ENCODE measurements at places on chromosomes 2 and 18. TPM values are rescaled to one million over a fixed set of nuclear protein-coding genes. Genes with fewer than 3 reads are reported as not detected.

- H3K27ac ChIP-seq: no peak overlapping the region
- no peak for DNase-seq
- H3K4me3 ChIP-seq: no peak overlapping the region
- peaks cover 14% of the 10 kb centered on the region for H3K36me3 ChIP-seq
- peaks cover 3% of the 10 kb centered on the region for H3K4me1 ChIP-seq
These were observed 90.6 kb upstream of the FAM124B start for GRCh38 chr2:224492531-224492930.

DNA sequence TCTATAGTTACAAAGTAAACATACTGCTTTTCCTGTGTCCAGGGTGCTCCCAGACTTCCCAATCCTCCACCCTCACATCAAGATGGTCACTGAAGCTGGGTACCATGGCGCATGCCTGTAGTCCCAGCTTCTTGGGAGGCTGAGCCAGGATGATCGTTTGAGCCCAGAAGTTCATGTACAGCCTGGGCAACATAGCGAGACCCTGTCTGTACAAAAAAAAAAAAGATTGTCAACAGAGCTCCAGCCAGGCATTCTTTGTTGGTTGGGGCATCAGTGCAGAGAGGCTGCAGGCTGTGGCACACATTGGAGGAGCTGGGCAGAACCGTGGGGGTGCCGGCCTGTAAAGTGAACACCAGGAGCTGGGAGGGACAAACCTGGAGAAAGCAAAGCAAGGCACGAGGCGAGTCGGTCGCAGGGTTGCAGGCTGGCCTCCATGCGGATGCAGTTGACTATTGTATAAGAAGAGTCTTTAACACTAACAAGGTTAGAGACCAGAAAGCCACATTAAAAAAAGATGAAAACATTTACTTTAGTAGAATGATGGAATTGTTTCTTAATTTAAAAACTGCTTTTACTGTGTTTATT is 51.8 kb downstream of the ACOXL start:
- H3K36me3 ChIP-seq: no peaks in the 10 kb centered on the region
- DNase-seq: no peak
- no peak overlapping the region for H3K27ac ChIP-seq
- H3K4me1 ChIP-seq: no peaks in the 10 kb centered on the region

The MAPK4 gene
- total RNA-seq: under 0.01 TPM

The GTF2A1L gene
- total RNA-seq: 0.67 TPM

The LAPTM4A gene
- 69.1 TPM for total RNA-seq

DNA sequence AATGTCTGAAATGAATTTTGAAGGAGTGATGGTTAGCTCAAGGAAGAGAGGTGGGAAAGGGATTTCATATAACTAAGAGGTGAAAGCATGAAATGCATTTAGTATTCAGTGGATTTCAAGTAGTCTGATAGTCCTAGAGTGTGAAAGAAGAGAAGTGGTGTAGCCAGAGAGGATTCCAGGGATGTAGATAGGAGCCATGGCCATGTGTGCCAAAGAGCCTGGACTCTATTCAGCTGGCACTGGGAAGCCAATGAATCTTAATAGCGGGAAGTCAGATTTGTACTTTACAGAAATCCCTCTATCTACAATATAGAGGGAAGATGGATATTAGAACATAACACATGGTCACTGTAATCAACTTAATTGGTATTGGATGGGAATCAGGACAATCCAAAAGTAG is 8.3 kb upstream of the BOLL start:
- no peak for DNase-seq
- H3K27me3 ChIP-seq: peaks cover 2% of the 10 kb centered on the region
- H3K27ac ChIP-seq: no peak overlapping the region
- H3K4me1 ChIP-seq: no peaks in the 10 kb centered on the region

The KDM3A gene
- total RNA-seq: 19.8 TPM

The DSG1 gene
- 0.61 TPM for total RNA-seq

- no peak overlapping the region for H3K27ac ChIP-seq
- no peaks in the 10 kb centered on the region for H3K4me1 ChIP-seq
- no peaks in the 10 kb centered on the region for H3K27me3 ChIP-seq
- no peaks in the 10 kb centered on the region for H3K36me3 ChIP-seq
These were observed 799.7 kb upstream of the ACVR2A start for GRCh38 chr2:147045113-147045512.

- no peaks in the 10 kb centered on the region for H3K27me3 ChIP-seq
- DNase-seq: no peak
- H3K4me1 ChIP-seq: peaks cover 8% of the 10 kb centered on the region
- H3K27ac ChIP-seq: no peak overlapping the region
- H3K36me3 ChIP-seq: no peaks in the 10 kb centered on the region
- no peak overlapping the region for H3K4me3 ChIP-seq
These were observed 45.9 kb downstream of the WIPF1 start for GRCh38 chr2:174551697-174552096.

The RNF25 gene
- total RNA-seq: 6.5 TPM

The NAT8 gene
- total RNA-seq: 27.6 TPM

The SNRNP27 gene
- 19.7 TPM for total RNA-seq

The SERPINB4 gene
- total RNA-seq: not detected

The DSC2 gene
- total RNA-seq: 16.4 TPM

DNA sequence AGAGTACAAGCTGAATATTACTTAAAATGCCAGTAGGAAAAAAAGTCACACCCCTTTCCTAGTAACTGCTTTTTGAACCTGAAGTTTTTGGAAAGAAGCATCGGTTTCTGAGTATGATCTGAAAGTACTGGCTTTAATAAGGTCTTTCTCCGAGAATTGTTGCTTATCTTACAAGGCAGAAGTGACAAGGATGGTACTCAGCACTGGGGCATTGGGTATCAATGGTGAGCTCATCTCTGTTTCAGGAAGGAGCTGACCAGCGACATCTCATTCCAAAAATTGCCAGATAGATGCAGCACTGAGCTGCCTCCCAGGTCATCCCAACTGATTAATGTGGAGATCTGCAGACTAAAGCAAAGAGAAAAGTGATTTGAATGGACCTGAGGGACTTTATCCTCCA is 85.4 kb downstream of the FMNL2 start:
- H3K27ac ChIP-seq: no peak overlapping the region
- DNase-seq: no peak
- no peak overlapping the region for H3K4me3 ChIP-seq
- no peaks in the 10 kb centered on the region for H3K27me3 ChIP-seq
- H3K36me3 ChIP-seq: no peaks in the 10 kb centered on the region

DNA sequence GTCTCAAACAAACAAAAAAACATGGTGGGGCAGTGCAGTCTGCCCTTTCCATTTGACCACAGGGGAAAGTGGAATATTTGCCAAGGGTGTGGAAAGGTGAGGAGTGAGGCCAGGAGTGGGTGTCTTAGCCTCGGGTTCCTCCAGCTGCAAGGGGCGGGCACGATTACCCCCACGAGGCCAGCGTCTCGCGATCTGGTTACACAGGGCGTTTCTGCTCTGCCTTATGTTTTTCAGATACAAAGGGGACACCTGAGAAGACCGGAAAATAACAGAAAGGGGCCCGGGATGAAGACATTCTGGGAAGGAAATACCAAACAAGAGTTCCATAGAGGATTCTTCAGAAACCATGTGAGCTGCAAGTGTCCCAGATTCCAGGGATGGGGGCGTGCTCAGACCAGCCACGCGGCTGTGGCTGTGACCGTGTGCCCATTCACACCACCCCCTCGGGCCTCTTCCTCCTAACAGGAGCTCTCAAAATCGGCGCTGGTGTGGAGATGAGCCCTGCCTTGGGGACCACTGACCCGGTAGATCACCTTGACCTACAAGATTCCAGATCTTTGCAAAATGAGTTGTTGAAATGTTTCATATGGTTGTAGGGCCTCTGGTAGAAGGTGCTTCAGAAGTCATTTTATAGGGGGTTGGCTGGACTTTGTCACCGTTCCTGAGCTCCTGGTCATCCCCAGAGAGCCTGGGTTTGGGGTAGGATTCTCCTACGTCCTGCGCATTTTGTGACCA is 34.2 kb downstream of the FAM178B start:
- DNase-seq: no peak
- no peaks in the 10 kb centered on the region for H3K36me3 ChIP-seq
- H3K27ac ChIP-seq: no peak overlapping the region
- H3K4me3 ChIP-seq: no peak overlapping the region
- H3K4me1 ChIP-seq: no peaks in the 10 kb centered on the region
- H3K27me3 ChIP-seq: no peaks in the 10 kb centered on the region

The OTOS gene
- total RNA-seq: not detected

The RGPD4 gene
- total RNA-seq: not detected

- H3K27ac ChIP-seq: no peak overlapping the region
- no peaks in the 10 kb centered on the region for H3K4me1 ChIP-seq
- DNase-seq: no peak
- no peak overlapping the region for H3K4me3 ChIP-seq
- H3K36me3 ChIP-seq: no peaks in the 10 kb centered on the region
- no peaks in the 10 kb centered on the region for H3K27me3 ChIP-seq
These were observed 246.0 kb downstream of the TSN start for GRCh38 chr2:122001441-122001874.

The ST8SIA3 gene
- total RNA-seq: under 0.01 TPM

GRCh38 chr18:61882296-61883004 is 10.4 kb downstream of the RNF152 start:
- DNase-seq: no peak
- no peak overlapping the region for H3K4me3 ChIP-seq
- H3K27ac ChIP-seq: no peak overlapping the region
- H3K27me3 ChIP-seq: no peaks in the 10 kb centered on the region

The HOXD9 gene
- total RNA-seq: not detected

- H3K4me3 ChIP-seq: no peak overlapping the region
- H3K36me3 ChIP-seq: no peaks in the 10 kb centered on the region
- no peak for DNase-seq
- no peak overlapping the region for H3K27ac ChIP-seq
These were observed 313.7 kb upstream of the MGAT5 start for GRCh38 chr2:133940134-133940533.

- no peak overlapping the region for H3K27ac ChIP-seq
- no peak for DNase-seq
- H3K4me3 ChIP-seq: no peak overlapping the region
- no peaks in the 10 kb centered on the region for H3K36me3 ChIP-seq
These were observed 7.4 kb upstream of the MTERF4 start for GRCh38 chr2:241109210-241110088.

DNA sequence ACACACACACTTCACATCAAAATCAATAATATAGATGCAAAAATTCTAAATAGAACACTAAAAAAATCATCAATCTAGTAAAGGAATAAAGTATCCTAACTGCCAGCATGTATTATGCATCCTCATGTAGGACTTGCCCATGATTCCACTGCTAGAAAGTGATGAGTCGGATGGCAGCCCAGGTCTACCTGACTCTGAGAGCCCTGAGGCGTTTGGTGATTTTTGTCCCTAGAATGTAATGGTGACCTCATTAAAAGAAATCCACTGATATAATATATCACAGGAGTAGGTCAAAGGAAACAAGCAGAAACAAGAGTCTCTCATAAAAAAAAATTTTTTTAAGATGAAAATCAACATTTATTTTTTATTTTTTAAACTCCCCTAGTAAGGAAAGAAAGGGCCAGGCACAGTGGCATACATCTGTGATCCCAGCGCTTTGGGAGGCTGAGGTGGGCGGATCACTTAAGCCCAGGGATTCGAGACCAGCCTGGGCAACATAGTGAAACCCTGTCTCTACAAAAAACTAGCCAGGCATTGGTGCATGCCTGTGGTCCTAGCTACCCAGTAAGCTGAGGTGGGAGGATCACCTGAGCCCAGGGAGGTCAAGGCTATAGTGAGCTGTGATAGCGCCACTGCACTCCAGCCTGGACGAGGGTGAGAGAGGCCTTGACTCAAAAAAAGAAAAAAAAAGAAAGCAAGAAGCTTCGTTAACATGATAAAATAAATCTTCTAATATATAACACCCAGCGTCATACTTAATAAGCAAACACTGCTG is 24.4 kb upstream of the ACTG2 start:
- no peaks in the 10 kb centered on the region for H3K27me3 ChIP-seq
- no peak overlapping the region for H3K4me3 ChIP-seq
- peaks cover 17% of the 10 kb centered on the region for H3K36me3 ChIP-seq
- H3K27ac ChIP-seq: no peak overlapping the region
- no peak for DNase-seq

DNA sequence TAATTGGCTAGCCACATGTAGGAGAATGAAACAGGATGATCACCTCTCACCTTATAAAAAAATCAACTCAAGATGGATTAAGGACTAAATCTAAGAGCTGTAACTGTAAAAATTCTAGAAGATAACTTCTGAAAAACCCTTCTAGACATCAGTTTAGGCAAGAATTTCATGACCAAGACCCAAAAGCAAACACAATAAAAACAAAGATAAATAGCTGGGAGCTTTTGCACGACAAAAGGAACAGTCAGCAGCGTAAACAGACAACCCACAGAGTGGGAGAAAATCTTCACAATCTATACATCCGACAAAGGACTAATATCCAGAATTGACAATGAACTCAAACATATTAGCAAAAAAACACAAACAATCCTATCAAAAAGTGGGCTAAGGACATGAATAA is 316.3 kb downstream of the METTL4 start:
- no peaks in the 10 kb centered on the region for H3K27me3 ChIP-seq
- no peak for DNase-seq
- H3K36me3 ChIP-seq: no peaks in the 10 kb centered on the region
- no peaks in the 10 kb centered on the region for H3K4me1 ChIP-seq

DNA sequence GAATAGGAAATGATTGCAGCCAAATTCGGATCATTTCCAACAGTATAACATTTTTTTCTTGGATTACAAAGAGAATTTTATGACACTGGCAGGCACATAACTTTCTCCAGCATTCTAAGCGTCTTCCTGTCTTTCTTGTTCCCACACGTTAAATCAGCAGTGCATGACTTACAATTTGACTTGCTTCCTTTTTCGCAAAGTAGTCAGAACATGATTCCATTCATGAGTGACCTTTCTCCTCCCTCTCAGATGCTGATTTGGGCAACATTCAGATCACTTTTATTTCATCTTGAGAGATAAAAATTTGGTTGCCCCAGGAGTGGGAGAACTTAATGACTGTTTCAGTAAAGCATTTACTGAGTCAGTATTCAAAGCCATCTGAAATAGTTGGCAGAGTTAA is 858.7 kb upstream of the ACVR2A start:
- H3K36me3 ChIP-seq: no peaks in the 10 kb centered on the region
- H3K27ac ChIP-seq: no peak overlapping the region
- H3K4me3 ChIP-seq: no peak overlapping the region
- H3K27me3 ChIP-seq: peaks cover 2% of the 10 kb centered on the region
- no peaks in the 10 kb centered on the region for H3K4me1 ChIP-seq

The ZFP36L2 gene
- 10.3 TPM for total RNA-seq

The ZC3H6 gene
- total RNA-seq: 3.7 TPM

The MYL12B gene
- 106 TPM for total RNA-seq

The BCL2 gene
- total RNA-seq: 3.9 TPM

The EIF2B4 gene
- 10.5 TPM for total RNA-seq

The MOB4 gene
- total RNA-seq: 10.2 TPM

The CLK1 gene
- total RNA-seq: 86.3 TPM

The CD8B2 gene
- total RNA-seq: 0.05 TPM

GRCh38 chr2:120343433-120344105 is 2.4 kb upstream of the INHBB start:
- no peak overlapping the region for H3K4me3 ChIP-seq
- peaks cover 2% of the 10 kb centered on the region for H3K27me3 ChIP-seq
- peak; percentile 64 for DNase-seq
- H3K36me3 ChIP-seq: no peaks in the 10 kb centered on the region

The SNORC gene
- total RNA-seq: 2.7 TPM

The PCARE gene
- total RNA-seq: not detected

The TRIM43 gene
- total RNA-seq: not detected
